ENCODE measurements at places on chromosomes 5 and 9. TPM values are rescaled to one million over a fixed set of nuclear protein-coding genes. Genes with fewer than 3 reads are reported as not detected.

GRCh38 chr9:13443346-13444244, 164.1 kb upstream of the MPDZ start:
- DNase-seq, result no peak

The RNF44 gene
- total RNA-seq, result 103 TPM

DNA sequence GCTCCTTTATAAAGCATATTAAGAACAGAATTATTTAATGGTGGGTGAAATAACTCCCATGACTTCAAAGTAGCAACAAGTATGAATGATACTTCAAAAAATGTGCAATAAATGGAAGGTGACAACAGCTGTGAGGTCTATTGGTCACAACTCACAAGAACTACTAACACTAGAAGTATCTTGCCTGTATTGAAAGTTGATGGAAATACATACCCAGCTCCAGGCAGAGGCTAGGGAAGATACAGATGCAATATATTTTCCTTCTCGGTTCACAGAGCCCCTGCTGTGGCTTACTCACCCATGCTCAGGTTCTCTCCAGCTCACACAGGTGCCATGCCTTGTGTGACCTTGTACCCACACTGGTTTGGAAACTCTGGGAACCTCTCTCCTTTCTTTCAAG, 133.8 kb downstream of the LIFR start:
- no peak for DNase-seq

GRCh38 chr5:53201746-53202145, 92.2 kb upstream of the MOCS2 start:
- no peak for DNase-seq

The ZSWIM6 gene
- 77.0 TPM for total RNA-seq

The SEMA6A gene
- 180 TPM for total RNA-seq

- DNase-seq, result no peak
These were observed 132.2 kb upstream of the HMHB1 start for GRCh38 chr5:143679777-143680176.

DNA sequence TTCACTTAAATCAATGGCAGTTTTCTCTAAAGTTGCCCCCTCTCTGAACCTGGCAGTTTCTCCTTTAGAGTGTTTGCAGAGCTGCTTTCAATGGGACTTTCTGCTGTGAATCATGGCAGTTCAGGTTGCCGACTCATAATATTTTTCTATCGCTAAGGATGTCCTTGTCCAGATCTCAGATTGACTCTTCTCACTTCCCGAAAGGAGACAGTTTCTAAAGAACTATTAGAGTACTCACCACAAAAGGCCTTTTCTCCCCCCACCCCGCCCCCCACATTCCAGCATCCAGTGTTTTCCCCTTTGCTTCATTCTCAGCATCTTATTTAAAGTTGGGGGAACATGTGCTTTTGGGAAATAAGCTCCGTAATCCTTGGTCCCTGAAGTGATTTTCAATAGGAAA, 443.5 kb upstream of the KLF4 start:
- no peak for DNase-seq

The CD72 gene
- 2.4 TPM for total RNA-seq

GRCh38 chr5:179801304-179802206, 5.1 kb downstream of the MGAT4B start:
- DNase-seq, result peak; percentile 78

The KCTD16 gene
- 0.44 TPM for total RNA-seq

DNA sequence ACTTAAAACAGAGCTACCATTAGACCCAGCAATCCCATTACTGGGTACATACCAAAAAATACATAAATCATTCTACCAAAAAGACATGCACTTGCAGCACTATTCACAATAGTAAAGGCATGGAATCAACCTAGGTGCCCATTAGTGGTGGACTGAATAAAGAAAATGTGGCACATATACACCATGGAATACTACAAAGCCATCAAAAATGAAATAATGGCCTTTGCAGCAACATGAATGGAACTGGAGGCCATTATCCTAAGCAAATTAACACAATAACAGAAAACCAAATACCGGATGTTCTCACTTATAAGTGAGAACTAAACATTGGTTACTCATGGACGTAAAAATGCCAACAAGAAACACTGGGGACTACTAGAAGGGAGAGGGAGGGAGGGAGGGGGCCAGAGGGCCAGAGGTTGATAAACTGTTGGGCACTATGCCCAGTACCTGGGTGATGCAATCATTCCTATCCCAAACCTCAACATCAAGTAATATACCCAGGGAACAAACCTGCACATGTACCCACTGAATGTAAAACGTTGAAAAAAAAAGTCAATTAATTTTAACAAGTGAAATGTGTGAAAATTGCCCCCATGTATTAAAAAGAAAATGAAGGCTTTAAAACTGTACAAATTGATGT, 24.5 kb upstream of the GPR150 start:
- DNase-seq, result no peak

The NOXA1 gene
- total RNA-seq, result 0.36 TPM

- no peak for DNase-seq
These were observed 32.3 kb downstream of the NTRK2 start for GRCh38 chr9:84701801-84702200.

DNA sequence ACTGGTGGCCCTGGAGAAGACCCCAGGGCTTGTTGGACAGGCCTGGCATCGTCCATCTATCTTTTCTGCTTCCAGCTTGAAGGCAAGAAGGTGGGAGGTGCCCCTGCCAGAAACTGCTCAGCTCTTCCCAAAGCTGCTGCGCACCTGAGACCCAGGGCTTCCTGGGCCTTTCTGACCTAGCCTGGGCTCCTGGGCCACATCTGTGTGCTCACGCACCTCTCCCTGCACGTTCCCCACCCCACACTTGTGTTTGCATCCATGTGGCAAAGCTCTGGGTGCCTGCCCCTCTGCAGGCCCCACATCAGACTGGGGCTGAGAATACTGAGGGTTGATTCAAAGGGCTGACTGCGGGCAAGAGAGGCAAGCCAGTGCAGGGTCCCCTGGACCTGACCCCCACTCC, 63.4 kb downstream of the PFDN1 start:
- no peak for DNase-seq

- DNase-seq, result no peak
These were observed 74.3 kb downstream of the SEC61B start for GRCh38 chr9:99296291-99296951.

DNA sequence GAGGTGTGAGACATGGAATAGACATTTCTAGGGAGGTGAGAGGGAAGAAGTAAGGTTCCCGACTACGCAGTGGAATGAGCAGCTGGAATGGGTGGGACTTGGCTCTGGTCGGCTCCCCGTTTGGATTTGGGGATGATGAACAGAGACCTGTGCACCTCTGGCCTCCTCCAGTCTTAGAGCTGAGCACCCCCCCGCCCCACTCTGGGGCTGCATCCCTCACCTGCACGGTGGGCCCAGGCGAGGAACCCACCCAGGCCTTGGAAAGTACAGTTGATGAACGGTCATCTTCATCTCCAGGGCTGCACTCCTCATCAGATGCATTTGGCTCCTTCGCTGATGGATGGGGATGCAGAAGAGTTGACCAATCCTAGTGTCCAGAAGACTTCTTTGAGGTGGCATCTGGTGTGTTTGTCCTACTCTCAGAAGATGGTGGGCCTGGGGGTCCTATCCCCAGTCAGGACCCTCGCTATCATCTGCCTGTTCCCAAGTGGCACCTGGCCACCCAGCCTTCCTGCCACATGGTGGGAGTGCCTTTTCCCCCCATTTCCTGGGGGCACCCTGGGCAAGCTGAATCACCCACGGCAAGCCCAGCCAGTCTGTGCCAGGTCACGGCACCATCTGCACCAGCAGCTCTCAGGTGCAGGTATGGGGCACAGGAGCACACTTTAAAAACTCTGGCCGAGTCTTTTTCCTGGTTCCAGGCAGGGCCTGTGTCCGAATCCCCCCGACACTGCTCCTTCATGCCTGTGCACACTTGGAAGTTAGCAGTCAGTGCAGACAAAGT, 70.5 kb downstream of the GTF3C4 start:
- no peak for DNase-seq

- DNase-seq, result no peak
These were observed 7.0 kb upstream of the CARD19 start for GRCh38 chr9:93089024-93089423.

The IL7R gene
- total RNA-seq, result 0.54 TPM

- DNase-seq, result no peak
These were observed 7.0 kb upstream of the ARSB start for GRCh38 chr5:78992146-78992545.

The IFNA2 gene
- total RNA-seq, result not detected

GRCh38 chr5:95334900-95335538, 50.1 kb upstream of the MCTP1 start:
- DNase-seq, result no peak

- DNase-seq, result no peak
These were observed 107.6 kb downstream of the PPP2R2B start for GRCh38 chr5:146770980-146771379.

The MOCS2 gene
- total RNA-seq, result 29.6 TPM

- DNase-seq, result no peak
These were observed 359.5 kb upstream of the ADAMTS16 start for GRCh38 chr5:4780633-4781032.

The SLC2A8 gene
- total RNA-seq, result 21.5 TPM

Measured in endothelial cell (in vitro differentiated cells).